Hypothalamus (tissue), 51 donors: ENCODE measurements at places on chromosomes 3 and 15.

DNA sequence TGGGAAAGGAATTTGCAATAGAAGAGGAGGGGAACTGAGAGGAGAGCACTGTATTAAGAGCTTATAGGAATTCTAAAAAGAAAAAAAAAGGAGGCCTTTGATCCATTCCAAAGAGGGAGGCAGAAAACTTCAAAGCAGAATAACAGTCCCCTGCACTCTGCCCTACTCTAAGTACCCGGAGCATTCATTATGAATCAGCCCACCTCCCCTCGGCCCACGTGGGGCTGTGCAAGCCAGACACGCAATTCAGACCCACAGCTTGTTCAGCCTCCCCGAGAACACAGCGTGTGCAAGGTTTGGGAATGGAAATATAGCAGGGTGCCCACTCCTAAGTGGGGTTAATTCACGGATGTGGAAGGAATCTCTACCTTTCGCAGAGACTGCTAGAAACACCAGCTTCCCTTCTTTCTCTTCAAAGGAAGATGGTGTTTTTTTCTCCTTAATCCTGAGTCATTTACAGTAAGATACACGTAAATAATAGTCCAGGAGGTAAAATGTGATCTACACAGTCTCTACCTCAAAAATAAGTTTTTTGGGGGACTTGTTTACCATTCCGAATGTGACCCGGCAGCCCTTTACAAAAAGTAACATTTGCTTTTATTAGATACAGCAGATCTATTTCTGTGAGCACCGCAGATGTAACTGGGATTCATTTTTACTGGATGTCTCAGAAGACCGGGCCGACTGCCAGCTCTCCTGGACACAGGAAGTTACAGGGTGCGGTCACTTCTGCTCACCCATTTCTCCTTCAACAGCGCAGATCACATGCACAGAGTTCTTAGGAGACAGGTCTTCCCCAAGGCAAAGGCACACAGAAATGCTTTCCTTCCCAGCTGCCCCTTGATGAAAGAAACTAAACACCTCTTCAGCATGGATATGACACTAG, 768.5 kb upstream of the CFAP20DC start:
- DNase-seq = no peak

GRCh38 chr3:77042882-77043281, 3.0 kb downstream of the ROBO2 start:
- no peak for DNase-seq

GRCh38 chr15:69056365-69056764, 41.9 kb downstream of the NOX5 start:
- DNase-seq = no peak

DNA sequence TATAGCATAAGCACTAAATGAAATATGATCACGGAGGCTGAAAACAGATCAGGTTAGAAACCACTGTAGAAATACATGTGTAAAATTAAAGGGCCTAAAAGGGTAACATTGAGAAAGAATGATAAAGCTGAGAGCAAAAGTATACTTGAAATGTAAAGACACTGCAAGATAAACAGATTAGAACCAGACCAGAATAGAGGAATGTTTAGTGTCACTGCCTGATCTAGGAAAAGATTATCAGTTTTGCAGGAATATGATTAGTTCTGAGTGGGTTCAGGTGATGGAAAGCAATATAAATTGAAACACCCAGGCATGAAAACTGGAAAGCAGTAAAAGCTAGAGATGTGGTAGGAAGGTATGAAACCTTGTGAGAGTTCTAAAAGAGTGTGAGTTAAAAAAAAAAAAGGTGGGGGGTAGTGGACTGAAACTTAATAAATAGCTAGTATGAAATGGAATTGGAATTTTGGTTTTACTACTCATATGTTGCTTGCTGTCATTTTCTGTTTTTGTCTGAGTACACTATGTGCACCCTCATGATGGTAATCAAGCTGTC, 16.0 kb upstream of the C3orf38 start:
- DNase-seq = no peak

DNA sequence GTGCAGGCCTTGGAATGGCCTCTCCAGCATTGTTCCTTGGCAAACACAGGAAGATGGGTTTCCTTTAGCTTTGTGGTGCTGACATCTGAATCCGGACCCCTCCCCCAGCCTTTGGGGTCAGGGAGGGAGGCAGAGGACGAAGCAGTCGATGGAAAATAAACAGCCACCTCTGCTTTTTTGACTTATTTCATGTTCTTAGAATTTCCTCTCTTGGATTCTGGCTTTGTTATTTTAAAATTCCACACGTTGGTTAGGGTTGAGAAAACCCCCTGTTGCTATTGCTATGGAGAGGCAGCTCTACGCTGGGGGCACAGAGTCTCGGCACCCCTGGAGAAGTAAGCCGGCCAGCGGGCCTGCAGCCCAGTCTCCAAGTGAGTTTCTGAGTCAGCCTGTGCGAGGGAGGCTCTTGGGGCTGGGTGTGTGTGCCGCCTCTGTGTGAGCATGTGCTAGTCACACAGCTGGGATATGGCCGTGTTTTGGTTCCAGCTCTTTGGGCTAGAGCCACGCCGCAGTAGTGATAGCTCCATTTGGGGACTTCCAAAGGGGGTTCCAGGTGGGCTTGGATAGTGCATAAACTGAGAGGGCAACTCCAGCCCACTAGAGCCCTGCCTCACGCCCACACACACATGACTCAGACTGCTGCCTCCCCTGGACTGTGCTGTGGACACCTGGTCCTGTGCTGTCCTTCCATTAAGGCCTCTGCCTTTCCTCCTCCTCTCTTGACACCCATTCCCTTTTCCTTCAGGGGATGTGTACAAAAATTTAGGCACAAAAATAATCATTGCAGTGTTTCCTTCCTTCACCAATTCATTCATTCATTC, 58.8 kb downstream of the AMOTL2 start:
- DNase-seq = no peak

DNA sequence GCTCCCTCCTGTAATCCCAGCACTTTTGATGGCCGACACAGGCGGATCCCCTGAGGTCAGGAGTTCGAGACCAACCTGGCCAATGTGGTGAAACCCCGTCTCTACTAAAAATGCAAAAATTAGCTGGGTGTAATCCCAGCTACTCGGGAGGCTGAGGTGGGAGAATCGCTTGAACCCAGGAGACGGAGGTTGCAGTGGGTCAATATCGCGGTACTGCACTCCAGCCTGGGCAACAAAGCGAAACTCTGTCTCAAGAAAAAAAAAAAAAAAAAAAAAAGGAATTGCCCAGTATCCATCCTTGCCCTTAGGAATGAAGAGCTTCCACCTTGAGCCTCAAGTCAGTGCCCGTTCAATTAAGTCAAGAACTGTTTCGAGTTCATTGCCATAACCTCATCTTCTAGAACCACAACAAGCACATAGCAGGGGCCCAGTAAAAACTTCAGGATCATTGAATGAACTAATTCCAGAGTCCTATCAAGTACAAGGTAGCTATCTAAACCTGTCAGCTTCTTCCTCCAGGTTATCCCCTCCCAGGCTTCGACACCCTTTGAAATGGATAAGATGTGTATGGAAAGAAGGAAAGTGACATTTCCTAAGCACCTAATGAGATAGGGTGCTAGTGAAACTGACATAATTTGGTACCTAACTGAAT, 826 bp downstream of the DBR1 start:
- no peak for DNase-seq

- no peak for DNase-seq
These were observed 56.7 kb upstream of the RNF7 start for GRCh38 chr3:141681390-141681780.

- DNase-seq = no peak
These were observed 367.8 kb upstream of the UMPS start for GRCh38 chr3:124362455-124362854.

- DNase-seq = no peak
These were observed 196.2 kb downstream of the TUSC7 start for GRCh38 chr3:116905794-116906193.

GRCh38 chr3:184565421-184566211, 4.0 kb downstream of the EPHB3 start:
- peak; percentile 59 for DNase-seq

DNA sequence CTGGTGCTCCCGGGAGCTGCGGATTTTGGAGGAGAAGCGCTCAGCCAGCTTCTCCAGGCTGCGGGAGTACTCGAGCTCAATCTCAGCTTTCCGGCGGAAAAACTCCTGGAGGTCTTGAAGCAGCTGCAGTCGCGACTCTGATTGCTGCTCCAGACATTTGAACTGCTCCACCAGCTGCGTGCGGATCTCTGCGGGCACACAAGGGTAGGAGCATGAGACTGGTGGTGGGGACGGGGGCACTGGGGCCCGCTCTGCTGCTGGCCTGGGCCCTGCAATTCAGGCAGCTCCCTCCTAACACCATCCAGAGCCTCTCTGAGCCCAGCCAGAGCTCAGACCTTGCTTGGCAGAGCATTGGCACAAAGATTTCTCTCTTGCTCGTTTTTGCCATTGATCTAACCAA, 124.7 kb downstream of the SRGAP3 start:
- DNase-seq = no peak

GRCh38 chr3:197590313-197590962, 34.7 kb upstream of the BDH1 start:
- no peak for DNase-seq

DNA sequence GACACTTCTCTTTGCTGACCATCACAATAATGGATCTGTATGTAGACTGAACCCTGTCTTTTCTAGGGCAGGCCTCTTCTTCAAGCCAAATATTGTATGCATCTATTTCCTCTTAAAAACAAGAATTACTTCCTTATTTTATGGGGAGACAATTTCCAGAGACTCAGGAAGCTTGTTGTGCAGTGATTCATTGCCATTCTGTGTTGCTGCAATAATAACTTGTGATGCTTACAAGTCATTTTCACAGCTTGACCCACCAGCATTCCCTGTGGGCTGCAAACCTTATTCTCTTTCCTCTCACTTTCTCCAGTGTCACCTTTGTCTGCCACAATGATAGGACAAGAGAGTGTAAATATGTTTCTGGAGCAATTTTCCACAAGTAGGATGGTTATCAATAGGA, 276.7 kb upstream of the SGO1 start:
- no peak for DNase-seq

GRCh38 chr3:65019443-65020055, 331.7 kb upstream of the ADAMTS9 start:
- DNase-seq = no peak

GRCh38 chr3:74537164-74537563, 77.3 kb downstream of the CNTN3 start:
- DNase-seq = no peak

DNA sequence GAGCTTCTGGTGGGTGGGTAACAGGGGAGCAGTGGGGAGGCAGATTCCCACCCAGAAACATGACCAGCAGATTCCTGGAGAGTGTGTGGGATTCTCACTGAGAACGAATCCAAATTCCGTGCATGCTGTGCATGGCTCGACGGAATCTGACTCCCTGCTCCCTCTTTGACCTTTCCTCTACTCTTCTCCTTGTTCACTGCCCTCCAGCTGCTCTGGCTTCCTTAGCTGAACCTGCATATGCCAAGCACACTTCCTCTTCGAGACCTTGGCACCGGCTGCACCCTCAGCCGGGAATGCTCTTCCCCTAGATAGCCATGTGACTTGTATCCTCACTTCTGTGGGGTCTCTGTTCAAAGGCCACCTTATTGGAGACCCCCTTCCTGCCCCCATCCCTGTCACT, 6.3 kb downstream of the INSYN1 start:
- no peak for DNase-seq

GRCh38 chr3:188900421-188900951, 271.3 kb upstream of the TPRG1 start:
- no peak for DNase-seq

DNA sequence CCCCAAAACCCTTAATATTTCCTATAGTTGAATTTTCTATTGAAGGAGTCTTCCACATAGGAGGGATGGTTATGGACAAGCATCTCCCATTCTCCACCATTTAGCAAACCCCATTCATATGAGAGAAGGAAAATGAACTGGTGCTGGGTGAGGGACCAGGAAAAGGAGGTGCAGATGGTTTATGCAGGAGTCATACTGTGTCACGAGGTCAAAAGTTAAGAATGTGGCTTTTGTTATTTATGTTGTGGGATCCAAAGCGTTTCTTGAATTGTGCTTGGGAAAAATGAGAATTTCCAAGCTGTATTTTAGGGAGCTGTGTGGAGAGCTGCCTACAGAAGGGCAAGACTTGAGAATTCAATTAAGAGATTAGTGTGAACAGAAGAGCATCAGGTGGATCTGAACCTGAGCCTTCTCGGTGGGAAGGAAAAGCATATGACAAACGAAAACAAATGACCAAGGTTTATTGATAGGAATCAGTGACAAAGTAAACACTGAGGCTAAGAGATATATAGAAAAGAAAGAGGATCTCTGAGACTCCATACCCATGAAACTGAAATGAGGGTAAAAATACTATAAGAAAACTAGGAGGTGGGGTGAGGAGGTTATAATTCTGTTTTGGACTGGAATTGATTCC, 473.3 kb upstream of the NR2F2 start:
- no peak for DNase-seq

DNA sequence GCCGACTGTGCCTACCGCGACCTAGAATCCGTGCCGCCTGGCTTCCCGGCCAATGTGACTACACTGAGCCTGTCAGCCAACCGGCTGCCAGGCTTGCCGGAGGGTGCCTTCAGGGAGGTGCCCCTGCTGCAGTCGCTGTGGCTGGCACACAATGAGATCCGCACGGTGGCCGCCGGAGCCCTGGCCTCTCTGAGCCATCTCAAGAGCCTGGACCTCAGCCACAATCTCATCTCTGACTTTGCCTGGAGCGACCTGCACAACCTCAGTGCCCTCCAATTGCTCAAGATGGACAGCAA, 1.4 kb downstream of the ISLR start:
- no peak for DNase-seq

- no peak for DNase-seq
These were observed 8.2 kb upstream of the TM6SF1 start for GRCh38 chr15:83099290-83099689.

GRCh38 chr3:101849714-101850245, 466 bp downstream of the NFKBIZ start:
- DNase-seq = peak; percentile 42

DNA sequence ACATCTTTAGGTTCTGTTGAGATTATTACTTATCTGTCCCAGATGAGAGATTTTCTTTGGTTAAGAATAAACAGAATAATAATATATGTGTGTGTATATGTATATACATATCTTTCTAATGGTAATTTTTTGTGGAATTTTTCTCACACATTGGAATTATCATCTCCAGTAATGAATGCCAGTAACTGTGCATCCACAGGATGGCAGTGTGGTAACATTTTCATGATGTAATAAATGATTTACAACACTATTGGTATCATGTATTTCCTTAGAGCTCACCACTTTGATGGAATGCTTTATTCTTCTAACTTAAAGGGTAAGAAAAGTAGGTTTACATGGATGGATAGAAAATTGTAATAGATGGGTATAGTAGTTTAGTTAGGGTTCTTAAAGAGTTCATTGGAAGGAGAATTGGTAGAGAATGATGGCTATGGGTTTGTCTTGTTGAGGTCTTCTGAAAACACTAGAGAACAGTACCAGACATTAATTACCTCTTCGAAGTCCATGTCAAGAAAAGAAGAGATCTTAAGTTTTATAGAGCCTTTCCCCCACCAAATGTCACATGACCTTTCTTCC, 78.1 kb downstream of the STT3B start:
- no peak for DNase-seq

GRCh38 chr3:61524933-61525332, 36.4 kb upstream of the PTPRG start:
- no peak for DNase-seq

GRCh38 chr15:57685306-57686095, 21.0 kb upstream of the POLR2M start:
- DNase-seq = no peak
